NCI-H526 (cell line): ENCODE measurements at places on chromosomes 3 and 15.
A peak's percentile ranks its signal among the peaks of the same experiment; 100 is the strongest.

DNA sequence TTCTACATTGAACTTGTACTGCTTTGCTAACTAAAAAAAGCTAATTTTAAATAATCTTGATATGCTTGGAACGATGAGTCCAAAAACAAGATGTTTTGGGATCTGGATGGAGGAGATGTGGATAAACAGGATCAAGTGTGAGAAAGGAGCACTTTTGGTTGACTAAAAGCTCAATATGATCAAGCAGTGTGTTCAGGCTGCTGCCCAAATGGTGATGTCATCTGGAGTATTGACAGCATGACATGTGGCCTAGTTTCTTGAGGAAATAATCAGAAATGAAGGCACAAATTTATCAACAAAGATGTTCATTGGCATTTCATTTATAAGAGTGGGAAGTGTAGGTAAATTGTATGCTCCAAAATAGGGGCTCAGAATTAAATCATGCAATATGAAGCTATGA, 161.2 kb downstream of the SOX2 start:
- no peak for DNase-seq

DNA sequence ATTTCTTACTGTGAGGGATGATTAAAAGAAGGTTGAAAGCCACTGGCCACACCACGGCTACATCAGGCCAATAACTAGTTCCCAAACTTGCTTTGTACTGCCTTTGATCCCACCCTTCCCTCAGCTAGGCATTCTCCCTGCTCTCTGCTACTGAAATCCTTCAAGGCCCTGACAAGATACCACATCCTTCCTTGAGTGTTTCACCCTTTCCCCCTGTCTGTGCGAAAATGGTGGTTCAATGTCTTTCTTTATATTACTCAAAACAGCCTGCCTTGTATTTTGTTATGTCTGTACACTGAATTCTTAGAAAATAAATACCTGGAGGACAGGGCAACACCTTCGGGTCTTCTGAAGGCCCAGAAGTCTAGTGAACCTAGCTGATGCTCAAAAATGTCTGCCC, 932 bp upstream of the VPS8 start:
- DNase-seq: no peak

- DNase-seq: no peak
These were observed 21.9 kb upstream of the SSR3 start for GRCh38 chr3:156576651-156577348.

DNA sequence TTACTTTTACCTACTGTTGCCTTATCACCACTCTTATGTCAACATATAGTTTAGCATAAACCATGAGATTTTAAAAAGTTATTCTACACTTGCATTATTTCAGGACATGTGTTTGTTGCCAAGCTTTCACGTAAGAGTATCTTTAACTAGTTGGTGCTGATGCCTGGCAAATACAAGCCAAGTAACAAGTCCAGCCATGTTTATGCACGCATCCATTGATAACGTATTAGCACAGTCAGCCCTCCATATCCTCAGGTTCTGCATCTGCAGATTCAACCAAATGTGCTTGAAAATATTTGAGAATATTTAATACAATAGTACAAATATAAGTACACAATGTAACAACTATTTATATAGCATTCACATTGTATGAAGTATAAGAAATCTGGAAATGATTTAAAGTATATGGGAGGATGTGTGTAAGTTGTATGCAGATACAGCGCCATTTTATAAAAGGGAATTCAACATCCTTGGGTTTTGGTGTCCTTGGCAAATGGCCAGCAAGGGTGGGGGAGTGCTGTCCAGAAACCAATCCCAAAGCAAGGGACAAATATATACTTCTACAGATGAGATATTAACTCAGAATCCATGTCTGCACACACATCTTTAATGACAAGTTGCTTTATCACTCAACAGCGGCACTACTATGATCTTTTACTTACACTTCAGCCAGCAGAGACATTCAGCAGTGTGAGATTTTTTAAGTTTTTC, 8.7 kb upstream of the SETD5 start:
- DNase-seq: no peak

DNA sequence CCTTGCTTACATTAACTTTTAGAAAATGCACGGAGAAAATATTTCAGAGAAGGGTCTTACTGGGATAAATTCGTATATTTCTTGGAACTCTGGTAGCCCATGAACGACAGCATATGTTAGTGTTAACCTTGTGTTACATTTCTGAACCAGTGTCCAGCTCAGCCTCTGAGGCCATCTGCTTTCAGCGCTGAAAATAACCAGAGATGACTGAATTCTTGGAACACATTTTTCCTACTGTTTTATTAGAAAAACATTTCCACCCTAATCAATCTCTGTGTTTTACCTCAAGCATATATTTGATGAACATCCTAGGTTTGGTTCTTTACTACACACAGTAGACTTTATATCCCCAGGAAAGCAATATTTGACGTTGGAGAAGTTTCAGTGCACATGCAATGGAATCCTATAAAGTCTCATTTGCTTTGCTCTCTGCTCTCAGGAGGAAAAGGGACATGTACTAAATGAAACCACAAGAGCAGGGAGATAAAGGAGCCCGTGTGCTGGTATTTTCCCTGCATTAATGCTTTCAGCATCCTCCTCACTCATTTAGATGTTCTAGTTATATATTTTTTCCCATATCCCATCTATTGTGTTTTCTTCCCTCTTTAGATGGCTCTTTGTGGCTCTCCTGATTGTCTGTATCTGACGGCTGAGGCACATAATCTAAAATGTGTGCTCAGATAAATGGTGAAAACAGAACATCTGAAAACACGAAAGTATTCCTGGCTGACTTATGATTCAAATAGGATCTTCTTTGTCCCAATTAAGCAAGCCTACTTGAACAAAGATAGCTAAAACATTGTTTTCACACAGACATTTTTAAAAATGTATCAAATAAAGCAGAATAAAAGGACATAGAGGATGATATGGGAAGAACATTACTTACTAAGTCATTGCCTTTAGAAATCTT, 151.7 kb upstream of the KCNMB2 start:
- no peak for DNase-seq

DNA sequence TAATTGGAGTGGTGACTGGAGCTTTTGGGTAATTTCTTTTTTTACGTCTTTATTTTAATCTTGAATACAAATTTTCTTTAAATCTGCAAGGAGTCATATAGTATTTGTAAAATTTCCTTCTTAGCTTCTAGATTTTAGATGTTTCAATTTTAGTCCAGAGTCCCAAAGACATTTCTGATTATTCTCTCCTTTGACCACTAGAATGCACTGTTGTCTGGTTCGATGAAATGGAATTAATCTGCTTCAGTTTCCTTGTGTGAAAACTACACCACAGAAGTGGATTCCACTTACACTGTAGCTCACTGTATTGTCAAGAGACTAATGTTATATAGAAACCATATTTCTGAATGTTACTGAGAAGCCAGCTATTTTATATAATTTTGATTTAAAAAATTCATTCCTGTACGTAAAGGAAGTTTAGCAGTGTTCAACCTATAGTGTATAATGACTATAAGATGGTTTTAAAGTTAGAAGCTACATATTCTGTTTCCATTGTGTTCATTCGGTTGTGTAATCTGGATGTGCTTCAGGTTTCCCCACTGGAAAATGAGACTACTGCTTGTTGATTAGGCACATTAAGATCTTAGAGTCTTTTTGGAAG, 6.1 kb downstream of the GRAMD1C start:
- DNase-seq: peak; percentile 2

DNA sequence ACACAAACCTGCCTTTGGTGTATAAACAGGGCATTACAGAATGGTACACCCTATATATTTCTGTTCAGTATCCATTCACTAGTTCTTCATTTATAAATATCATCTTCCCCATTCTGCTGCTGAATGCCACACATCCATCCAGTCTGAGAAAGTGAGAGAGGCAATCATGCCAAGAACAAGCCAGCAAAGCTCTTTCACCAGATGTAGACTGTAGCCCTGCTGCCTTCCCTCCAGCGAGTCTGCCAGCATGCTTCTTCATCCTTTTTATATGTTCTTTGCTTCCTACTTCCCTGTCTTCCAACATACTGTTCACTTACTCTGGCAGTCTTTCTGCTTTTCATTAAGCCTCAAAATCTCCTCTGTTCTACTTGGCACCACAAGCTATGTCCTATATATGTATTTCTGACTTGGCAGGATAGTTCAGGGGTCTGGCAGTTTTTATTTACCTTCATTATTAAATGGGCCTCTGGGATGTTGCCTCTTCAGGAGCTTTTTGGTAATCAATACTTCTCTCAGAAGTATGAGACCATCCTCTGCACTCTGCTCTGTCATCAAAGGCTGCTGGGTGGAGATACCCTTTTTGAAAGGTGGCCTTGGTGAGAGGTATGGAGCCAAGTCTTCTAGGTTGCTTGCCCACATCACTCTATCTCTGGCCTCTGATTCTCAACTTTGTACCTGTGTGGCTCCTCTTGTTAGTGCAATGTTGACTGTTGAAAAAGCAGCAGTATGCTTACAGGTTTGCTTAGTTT, 48.6 kb downstream of the CHP1 start:
- no peak for DNase-seq

DNA sequence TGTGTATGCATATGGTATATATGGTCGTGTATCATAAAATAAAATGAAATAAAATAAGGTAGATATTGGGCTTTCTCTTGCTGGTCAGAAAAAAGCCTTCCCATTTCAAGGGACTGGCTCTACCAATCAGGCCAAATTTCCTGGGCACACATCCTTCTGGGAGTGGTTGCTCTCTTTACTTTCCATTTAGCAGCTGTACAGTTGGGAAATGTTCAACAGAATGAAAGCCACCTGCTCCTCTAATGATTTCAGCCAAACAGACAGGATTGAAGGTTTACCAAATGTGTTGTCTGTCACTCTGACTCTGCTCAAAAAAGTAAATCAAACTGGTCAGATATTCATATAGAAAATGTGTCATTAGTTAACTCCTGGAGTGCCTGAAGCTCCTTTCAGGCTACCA, 380.4 kb downstream of the ROBO2 start:
- DNase-seq: no peak

- no peak for DNase-seq
These were observed 8.9 kb downstream of the MKRN2OS start for GRCh38 chr3:12536423-12536822.
